ENCODE measurements at places on chromosomes 11 and 22.

DNA sequence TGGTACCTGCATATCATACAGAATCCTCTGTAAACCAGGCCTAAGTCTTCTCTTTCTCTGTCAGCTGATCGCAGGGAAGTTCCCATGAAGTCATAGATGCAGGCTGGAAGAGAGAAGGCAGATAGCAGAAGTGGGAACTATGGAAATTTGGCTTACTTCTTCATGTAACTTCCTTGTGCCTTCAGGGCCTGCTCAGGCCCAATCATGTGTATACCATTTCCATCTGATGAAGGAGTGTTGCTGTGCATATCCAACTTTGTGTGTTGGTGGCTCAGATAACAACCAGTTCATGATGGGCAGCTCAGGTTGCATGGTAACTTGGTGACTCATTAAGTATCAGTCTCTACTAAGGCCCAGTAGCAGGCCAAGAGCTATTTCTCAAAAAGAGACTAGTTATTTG lies 53.1 kb upstream of the CEP295 start:
- no peak for DNase-seq

DNA sequence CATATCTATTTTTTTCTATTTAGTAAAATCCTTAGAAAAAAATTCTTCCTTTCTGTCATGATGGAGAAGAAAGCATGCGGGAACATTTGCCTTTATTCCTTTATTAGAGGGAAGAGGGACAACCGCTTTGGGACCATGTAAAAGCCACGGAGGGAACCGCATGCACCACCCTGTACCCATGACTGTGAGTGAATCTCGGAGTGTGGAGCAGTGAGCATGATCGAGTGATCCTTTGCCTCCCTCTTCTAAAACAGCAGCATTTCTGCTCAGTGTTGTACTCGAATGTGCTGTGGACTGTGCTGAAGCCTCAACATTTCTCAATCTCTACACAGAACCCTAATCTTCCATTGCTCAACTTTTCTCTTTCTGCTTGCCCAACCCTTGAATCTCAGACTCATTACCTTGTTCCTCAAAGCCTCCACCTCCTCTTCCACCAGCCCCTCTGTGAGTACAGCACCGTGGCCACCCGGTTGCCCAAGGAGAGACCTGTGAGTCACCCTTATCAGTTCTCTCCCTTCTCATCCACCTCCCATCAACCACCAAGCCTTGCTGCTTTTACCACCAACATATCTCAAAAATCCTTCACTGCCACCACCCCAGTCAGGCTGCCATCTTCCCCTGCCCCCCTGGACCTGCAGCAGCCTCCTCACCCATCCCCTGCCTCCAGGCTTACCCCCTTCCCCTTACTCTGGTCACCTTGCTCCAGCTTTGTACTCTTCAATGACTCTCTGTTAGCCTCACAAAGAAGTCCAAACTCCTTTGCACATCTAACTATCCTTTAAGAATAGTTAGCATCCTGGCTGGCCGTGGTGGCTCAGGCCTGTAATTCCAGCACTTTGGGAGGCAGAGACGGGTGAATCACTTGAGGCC lies 103.1 kb downstream of the NAT10 start:
- no peak for DNase-seq

- no peak for DNase-seq
These were observed 18.6 kb downstream of the TSKU start for GRCh38 chr11:76801736-76802135.

GRCh38 chr11:6315811-6316425 lies 4.4 kb downstream of the CAVIN3 start:
- DNase-seq = peak; percentile 32

- DNase-seq = no peak
These were observed 11.2 kb upstream of the MUC6 start for GRCh38 chr11:1047595-1048156.

DNA sequence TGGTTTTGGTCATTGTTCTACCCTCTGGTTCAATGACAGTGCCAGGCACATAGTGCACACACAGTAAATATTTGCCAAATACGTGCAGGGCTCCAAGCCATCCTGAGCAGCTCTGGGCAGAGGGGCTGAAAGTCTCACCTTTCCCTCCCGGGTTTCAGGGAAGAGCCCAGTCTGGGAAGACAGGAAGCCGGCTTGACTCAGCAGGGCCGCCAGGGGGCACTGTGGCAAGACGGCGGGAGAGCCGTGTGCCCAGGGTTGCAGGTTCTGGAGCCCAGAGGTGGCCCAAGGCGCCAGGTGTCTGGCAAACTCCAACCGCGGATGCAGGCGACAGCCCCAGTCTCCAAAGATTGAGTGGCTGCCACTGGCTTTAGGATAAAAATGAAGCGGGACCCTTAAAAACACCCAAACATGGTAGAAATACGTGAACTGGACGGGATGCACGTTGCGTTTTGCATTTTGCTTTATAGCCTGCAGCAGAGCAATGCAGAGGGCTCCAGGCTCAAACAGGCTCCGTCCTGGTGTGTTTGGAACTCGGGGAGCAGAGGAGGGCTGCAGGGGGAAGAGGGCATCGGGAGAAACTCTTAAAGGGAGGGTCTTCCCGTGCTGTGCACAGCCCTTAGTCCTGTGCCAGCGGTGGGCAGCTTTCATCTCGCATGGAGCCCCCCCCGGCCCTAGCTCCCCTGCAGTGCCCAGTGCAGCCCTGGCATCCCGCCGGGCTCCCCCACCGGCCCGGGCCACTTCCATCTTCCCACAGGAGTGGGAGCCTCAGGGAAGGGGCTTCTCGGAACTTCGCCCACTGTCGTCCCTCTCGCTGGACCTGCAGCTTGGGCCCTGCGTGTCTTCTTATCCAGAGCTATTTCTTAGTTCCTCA lies 10.7 kb downstream of the KRTAP5-5 start:
- DNase-seq = peak; percentile 54

- no peak for DNase-seq
These were observed 14.3 kb upstream of the SEC14L3 start for GRCh38 chr22:30486118-30486517.

DNA sequence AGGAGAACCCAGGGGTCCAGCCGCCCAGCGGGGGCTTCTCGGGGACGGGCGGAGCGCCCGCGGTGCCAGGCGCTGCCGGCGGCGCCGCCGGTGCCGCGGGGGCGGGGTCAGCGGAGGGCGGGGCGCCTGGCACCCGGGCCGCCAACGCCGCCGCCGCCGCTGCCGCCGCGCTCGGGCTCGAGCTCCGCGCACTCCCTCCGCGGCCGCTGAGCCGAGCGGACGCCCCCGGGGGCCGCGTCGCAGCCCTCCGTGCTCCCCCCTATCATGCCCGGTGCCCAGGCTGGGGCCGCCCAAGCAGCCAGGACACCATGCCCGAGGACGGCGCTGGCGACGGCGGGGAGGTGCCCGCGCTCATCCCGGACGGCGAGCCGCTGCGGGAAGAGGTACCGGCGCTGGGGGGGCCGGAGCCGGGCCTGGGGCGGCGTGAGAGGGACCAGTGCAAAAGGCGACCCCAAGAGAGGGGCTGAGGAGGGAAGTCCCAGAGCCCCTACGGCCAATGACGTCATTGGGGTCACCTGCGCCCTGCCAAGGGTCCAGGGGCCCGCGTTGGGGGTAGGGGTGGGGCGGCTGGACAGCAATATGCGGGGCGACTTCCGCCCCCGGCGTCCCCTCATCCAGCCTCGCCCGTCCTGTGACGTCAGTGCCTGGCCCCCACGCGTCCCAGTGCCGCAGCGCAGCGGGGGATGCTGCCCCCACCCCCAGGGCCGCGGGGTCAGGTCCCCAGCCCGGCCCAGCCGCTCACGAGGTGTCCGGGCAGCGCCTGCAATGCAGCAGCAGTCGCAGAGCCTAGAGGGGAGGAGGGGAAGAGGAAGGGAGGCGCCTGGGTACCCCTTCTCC lies at the start of gene TMEM151A:
Gene TMEM151A (plus strand): TSS at position 189 of the 837 bp plus-strand sequence. CDS start 120 bp downstream, at position 309.
- DNase-seq = peak; percentile 63

- DNase-seq = no peak
These were observed 359.3 kb downstream of the CADM1 start for GRCh38 chr11:115144914-115145313.

GRCh38 chr11:124394408-124394807 lies 4.4 kb downstream of the OR8B3 start:
- no peak for DNase-seq

GRCh38 chr11:70906101-70906500 lies 346.3 kb downstream of the SHANK2 start:
- no peak for DNase-seq

GRCh38 chr11:68855205-68855981 lies 13.7 kb upstream of the CPT1A start:
- DNase-seq = peak; percentile 31

GRCh38 chr11:119671051-119671450 lies 57.9 kb downstream of the NECTIN1 start:
- DNase-seq = no peak

DNA sequence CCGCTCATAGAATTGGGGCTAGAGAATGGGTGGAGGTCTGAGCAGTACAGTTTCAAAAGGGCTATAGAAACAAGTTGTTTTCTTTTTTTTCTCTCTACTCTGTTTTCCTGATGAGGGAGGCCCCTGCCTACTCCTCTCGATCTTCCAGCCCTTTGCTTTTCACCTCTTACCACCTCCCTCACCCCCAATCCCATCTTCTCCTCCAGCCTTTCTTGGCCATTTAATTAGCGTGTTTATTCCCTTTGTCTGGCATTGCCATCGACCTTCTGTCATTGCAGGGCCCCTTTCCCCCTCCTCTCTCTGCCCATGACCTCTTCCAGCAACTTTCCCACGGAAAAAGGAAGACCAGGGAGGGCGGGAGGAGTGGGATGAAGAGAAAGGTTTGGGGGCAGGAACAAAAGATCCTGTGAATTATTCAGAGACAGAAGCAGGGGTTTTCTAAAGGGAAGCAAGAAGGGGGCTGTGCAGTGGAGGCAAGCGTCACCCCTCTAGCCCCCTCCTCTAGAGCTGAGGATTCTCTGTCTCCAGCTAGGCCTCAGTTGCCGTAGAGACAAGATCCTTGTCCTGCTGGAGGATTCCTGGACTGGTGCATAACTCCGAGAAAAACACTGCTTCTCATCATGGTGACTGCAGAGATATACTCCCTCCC lies 12.9 kb downstream of the DTX4 start:
- no peak for DNase-seq

DNA sequence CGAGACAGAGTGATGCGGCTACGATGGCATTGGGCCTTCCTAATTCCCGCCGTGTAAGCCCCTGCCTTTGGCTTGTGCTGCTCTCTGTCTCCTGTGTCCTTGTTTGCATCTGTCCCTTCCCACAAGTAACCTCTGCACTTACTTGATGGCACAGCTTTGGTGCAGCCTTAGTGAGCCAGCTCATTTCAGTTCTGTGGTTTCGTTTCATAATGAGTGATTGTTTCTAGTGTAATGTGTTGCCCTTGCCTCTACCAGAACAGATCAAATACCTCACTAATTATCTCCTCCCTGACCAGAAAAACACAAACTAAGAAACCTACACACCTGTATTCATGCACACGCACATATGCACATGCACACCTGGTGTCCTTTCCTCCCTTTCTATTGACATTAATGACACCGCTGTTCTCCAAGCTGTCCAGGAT lies 58.8 kb downstream of the GRK3 start:
- no peak for DNase-seq

- DNase-seq = no peak
These were observed 1.2 kb downstream of the GLB1L3 start for GRCh38 chr11:134277183-134278001.

- DNase-seq = no peak
These were observed 241.1 kb downstream of the SOX6 start for GRCh38 chr11:16114978-16115871.

GRCh38 chr22:24066260-24066659 lies 55.2 kb downstream of the CABIN1 start:
- no peak for DNase-seq
